ENCODE measurements at places on chromosomes 2 and 18. TPM values are rescaled to one million over a fixed set of nuclear protein-coding genes. Genes with fewer than 3 reads are reported as not detected.

DNA sequence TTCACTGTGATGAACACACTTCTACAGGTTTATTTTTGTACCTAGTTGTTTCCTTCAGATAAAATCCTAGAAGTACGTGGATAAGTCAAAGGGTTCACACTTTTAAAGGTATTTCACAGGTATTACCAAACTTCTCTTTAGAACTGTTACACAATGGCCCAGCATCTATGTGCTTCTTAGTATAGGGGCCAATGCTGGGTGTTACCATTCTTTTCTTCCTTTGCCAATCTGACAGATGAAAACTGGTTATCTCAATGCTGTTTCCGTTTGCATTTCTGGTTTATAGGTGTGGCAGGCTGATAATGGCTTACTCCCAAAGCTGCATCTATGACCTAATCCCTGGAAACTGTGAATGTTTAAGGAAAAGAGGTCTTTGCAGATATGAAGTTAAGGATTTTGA lies 2.8 kb upstream of the TCF7L1 start:
- no peak for DNase-seq

GRCh38 chr2:185952100-185952499 lies 213.5 kb downstream of the FSIP2 start:
- DNase-seq, result no peak

Gene MAP3K19
- not detected for polyA plus RNA-seq

DNA sequence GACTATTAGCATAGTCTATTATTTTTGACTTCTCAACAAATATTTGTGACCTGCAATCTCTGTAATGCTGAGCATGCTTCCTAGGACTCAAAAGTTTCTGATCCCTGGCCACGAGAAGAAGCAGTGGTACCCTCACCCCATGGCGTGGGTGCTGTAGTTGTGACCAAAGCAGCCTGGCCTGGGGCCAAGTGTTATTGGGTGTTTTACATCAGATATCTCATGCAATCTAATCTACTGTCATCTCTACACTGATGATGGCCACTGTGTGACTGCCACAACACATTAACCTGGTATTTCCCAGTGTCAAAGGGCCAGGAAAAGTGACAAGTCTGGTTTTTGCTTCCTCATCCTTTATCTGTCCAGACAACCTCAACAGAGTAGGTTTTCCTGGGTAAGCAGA lies 80.8 kb upstream of the WIPF1 start:
- no peak for DNase-seq

DNA sequence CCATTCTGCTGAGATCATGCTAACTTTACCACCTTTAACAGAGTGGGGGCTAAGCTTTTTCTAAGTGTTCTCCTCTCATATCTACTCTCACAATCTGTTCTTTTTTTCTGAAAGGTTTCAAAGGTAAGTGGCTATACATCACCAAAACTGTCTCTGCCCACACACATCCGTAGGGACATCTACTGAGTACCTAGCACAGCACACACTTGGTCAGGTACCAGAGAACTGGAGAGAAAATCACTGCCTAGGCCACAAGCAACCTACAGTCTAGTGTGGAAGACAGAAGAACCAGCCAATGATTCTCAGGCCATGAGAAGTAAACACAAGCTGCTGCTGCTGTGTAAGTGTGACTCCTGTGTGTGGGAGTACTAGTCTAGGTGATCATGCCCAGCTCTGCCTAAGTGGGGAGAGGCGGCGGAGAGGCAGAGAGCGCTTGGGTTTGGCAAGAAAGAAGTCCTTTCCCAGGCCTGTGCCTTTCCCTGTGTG lies 176.1 kb upstream of the ZFP36L2 start:
- DNase-seq, result no peak

Gene RAMP1
- 45.5 TPM for polyA plus RNA-seq

GRCh38 chr2:231373184-231373583 lies 22.3 kb upstream of the B3GNT7 start:
- no peak for DNase-seq

DNA sequence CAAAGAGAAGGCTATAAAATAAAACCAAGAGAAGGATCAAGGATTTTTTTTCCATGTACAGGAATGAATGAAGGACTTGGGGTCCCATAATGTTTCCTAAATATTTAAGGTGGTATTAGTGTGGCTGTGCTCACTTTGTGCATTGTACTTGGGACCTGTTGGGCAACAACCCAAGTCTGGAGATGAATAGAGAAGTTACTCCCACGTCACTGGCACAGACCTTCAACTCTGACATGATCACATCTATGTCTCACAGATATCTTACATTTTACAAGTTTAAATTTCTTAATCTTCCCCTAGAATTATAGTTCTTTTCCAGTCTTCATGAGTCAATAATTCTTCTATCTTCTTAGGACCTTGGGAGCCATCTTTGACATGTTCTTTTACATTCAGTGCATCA lies 133.4 kb downstream of the PLCL1 start:
- DNase-seq, result no peak

DNA sequence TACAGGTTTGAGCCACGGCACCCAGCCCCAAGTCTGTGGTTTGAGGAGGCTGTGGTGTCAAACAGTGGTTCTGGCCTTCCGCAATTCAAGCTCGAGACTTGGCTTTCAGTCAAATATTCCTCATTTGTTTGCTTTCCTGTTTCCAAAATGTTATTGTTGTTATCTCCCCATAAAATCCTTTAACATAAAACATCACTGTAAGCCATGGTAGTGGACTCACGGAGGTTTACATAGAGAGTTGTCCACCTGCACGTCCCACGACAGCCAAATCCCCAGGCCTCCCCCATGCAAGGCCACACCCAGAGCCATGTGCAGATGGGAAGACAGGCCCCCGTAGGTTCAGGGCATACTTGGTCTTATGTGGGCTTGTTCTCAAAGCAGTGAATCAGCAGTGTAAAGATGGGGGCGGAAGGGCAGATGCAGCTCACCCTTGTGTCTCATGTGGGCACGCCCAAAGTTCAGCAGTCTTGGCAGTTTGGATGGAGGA lies 18.9 kb upstream of the ST3GAL5 start:
- DNase-seq, result no peak

Gene TRIM43
- polyA plus RNA-seq, result not detected

Gene ACKR3
- 14.7 TPM for polyA plus RNA-seq

DNA sequence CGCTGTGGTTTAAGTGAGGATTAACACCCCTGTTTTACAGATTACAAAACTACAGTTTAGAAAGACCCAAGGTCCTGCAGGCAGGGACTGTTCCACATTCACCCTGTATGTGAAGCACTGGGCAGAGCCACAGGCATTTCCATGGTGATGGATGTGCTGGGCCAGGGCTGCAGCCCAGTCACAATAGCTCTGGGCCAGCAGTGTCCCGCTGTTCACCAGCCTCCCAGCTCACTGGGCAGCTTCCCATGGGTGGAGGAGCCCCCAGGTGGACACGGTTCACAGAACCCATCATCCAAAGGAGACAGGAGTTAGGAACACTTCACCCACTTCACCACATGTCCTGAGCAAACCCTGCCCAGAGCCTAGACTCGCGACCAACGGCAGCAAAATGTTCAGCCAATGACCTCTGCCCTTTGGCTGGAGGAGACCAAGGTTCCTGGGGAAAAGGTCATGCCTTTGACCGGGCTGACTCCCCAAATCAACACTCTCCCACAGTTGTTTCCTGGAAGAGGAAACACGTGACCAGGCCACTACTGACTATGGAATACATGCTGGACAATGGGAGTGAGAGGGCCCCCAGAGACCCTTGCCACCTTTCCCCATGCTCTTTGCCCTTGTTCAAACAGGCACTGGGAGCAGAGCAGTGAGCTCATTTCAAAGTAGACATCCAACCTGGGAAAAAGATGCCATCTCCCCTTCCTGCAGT lies 28.0 kb upstream of the SLC35F6 start:
- no peak for DNase-seq

Gene EVX2
- 0.08 TPM for polyA plus RNA-seq

DNA sequence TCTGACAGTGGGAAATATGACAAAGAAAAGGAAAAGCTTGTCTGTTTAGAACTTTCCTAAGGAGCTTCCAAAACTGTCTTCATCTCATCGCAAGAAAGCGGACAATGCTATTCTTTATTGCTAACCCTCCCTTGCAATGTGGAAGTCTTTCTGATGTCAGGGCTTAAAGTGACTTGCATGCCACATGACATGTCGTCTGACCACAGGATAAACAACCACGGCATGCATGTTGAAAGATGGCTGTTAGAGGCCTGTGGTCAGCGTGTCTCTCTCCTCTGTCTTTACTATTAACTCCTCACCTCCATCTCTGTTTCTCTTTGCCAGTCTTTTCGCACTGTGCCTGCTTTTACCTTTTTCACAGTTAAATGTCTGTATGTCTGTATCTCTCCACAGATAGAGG lies 389.8 kb downstream of the LNPK start:
- DNase-seq, result no peak

DNA sequence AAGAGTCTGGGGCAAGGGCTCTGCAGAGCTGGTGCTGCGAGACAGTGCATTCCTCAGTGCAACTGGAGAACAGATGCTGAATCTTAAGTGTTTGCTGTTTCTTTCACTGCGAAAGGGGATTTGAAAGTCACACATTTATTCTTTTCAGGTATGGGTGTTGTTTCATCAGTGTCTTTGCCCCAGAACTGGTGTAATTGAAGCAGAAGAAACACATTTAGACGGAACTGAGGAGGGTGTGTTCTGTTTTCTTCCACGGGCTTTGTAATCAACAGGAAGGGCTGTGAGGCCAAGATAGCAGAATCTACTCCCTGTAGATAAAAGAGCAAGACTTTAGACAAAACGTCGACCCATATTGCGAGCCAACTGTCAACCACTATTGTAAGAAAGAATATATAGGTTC lies 151.9 kb downstream of the EPHA4 start:
- no peak for DNase-seq

GRCh38 chr18:68733707-68734106 lies 18.8 kb upstream of the TMX3 start:
- peak; percentile 26 for DNase-seq
